Muscle of arm (tissue), 14 donors: ENCODE measurements at places on chromosomes 2 and 18. TPM values are rescaled to one million over a fixed set of nuclear protein-coding genes. Genes with fewer than 3 reads are reported as not detected.

Gene CDH7
- polyA plus RNA-seq: not detected

- DNase-seq: no peak
These were observed 256.3 kb upstream of the LINC00305 start for GRCh38 chr18:64405161-64405560.

DNA sequence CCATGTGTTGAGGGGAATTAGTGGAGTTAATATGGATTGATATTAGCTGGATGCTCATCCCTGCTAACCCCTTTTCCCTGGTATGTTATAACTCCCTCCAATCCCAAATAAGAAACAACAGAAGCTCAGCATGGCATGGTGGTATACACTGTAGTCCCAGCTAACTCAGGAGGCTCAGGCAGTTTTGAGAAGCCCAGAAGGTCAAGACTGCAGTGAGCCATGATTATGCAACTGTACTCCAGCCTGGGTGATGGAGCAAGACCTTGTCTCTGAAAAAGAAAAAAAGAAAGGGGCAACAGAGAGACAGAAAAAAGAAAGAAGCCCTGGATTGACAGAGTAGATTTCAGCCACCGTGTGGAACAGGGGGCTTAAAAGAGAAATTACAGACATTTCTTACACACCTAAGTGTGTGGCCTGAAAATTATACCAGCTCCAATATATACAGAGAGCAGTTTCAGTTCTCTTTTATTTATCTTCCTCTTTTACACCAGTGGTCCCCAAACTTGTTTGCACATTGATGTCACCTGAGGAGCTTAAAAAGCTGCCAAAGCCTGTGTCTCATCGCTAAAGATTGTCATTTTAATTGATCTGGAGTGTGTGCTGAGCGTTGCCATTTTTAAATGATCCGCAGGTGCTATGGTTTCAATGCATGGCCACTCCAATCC is 203.6 kb downstream of the UBE2E3 start:
- DNase-seq: no peak

DNA sequence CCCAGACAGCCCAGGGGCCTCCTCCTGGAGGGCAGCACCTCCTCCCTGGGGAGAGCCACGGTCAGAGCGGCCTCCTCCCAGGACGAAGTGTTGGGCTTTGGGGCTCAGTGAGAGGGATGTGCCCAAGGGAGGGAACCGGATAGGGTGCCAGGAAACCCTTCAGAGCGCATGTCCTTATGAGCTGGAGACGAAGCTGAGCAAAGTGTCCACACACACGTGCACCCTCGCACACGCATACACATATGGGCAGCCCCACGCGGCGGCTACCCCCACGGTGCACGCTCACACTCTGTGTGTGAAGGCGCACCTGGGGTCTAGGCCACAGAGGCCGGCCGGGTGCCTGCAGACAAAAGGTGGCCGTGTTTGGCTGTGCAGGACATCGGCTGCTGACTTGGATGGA is 106.1 kb upstream of the HDAC4 start:
- DNase-seq: no peak

DNA sequence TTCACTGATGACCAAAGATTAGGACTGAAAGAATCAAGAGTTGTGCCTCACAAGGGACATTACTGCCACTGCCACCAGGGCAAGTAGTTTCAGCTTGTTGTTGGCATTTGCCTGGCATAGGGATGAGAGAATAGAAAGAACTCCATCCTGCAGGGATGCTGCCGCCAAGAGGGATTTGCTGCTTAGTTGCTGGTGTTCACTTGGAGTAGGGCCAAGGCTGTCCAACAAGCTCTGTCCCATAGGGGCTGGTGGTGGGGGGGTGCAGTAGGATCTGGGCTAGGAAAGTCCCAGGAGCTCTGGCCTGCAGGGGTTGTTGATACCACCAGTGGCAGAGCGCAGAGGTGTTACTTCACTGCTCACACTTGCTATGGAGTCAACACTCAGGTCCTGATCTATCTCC is 84.9 kb upstream of the MGAT4A start:
- DNase-seq: no peak
